A549 (cell line): ENCODE measurements at places on chromosomes 2 and 18.

DNA sequence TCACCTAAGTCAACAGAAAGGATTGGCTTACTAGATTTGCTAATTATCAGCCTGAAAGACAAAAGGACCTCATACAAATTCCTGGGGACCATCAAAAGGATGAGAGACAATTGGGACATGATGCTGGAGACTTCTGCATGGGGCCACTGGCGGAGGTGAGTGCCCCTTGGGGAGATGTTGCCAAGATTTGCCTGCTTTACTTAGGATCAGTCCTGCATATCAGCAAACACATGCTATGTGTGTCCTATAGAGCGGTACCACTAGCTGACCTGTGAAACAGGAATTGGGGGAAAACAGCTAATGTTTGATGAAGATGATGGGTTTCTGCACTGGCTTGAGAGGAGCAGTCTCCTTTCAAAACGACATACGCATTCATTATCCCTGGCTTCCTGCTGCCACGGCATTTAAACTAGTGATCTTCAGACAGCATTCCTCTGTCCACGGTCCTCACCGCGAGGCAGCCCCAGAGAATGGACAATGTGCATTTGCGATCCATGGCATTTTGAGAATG lies 104.2 kb downstream of the TGIF1 start:
- DNase-seq, result no peak

GRCh38 chr2:42999391-42999841 lies 207.0 kb upstream of the HAAO start:
- no peak for DNase-seq

DNA sequence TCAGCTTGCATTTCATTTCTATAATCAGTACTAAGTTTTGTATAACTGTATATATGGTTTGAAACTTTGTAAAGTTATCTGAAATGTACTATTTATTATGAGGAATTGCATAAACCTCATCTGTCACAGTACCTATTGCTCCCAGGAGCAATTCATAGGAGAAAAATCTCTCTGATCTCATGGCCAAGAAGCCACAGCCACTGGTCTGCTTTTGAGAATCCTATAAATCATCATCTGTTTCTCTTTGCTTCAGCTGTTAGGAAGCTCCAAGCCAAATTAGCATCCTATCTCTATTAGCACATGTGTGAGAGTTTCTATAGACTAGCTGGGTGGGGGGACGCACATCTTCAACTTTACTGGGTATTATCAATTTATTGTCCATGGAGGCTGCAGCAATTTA lies 210.3 kb downstream of the CYP26B1 start:
- no peak for DNase-seq

DNA sequence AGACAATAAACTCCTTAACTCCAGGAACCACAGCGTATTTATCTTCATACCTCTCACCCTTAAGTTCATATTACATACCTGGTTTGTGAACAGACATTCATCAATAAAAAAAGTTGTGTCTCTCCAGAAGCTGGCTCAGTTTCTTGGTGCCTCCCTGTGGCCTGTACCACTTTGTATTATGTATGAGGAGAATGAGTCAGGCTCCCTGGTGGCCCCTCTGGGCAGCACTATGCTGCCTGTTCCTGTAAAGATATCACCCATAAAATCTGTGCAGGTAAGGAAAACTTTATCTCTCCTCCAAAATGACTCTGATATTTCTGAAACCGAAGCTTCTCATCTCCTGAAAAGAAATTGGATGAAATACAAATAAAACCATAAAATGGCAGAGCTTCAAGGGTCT lies 198.4 kb upstream of the NT5C1B start:
- DNase-seq, result no peak

GRCh38 chr18:48408727-48409590 lies at the start of gene ZBTB7C:
Gene ZBTB7C (minus strand): TSS chr18:48409383.
- no peak for DNase-seq

GRCh38 chr18:67813380-67814028 lies 297.0 kb upstream of the DSEL start:
- no peak for DNase-seq

GRCh38 chr2:236997069-236997715 lies 88.5 kb upstream of the COPS8 start:
- DNase-seq, result no peak

DNA sequence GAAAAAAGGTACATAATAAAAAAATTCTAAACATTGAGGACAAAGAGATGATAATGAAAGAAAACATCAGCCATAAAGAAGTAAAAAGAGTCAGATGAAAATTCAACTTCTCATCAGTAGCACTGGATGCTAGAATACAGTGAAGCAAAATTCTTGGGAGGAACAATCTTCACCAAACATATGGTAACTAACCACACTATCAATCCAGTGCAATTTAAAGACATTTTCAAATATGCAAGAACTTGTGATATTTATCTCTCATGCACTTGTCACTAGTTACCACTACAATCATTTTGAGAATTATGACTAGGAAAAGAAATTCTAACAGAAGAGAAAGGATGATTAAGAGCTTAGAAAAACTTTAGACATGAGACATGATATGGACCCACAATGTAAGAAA lies 127.4 kb downstream of the RTTN start:
- no peak for DNase-seq

DNA sequence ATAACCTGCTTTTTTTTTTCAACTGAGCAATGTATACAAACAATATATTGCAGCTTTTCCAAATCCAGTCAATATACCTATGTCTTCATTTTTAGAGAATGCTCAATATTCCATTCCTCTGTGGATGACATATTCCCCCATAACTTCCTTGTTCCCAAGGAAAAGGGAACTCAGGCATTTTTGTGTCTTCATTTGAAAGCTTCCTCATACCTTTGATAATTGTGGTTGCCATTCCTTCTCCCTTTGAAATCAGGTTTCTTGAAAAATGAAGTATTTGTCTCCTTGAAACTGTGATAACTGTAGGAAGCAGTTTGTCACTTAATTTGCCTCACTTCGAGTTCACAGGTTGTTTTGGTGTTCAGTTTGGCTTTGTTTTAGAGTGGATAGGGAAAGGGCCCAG lies 13.5 kb downstream of the ELAC1 start:
- no peak for DNase-seq
